ENCODE measurements at places on chromosomes 5 and 9. TPM values are rescaled to one million over a fixed set of nuclear protein-coding genes. Genes with fewer than 3 reads are reported as not detected.
A peak's percentile ranks its signal among the peaks of the same experiment; 100 is the strongest.

The RASGRF2 gene
- total RNA-seq = 5.5 TPM

The TMEM250 gene
- total RNA-seq = 27.8 TPM

The F12 gene
- 0.40 TPM for total RNA-seq

The FOXD4L3 gene
- total RNA-seq = not detected

The SREK1 gene
- total RNA-seq = 29.4 TPM

The SYK gene
- 2.8 TPM for total RNA-seq

The OTULINL gene
- total RNA-seq = 3.2 TPM

GRCh38 chr9:98883276-98883675, 60.4 kb upstream of the COL15A1 start:
- DNase-seq = no peak

- no peak for DNase-seq
These were observed 38.3 kb upstream of the SMAD5 start for GRCh38 chr5:136094189-136094912.

GRCh38 chr5:69042915-69043654, 50.7 kb upstream of the SLC30A5 start:
- DNase-seq = peak; percentile 31

DNA sequence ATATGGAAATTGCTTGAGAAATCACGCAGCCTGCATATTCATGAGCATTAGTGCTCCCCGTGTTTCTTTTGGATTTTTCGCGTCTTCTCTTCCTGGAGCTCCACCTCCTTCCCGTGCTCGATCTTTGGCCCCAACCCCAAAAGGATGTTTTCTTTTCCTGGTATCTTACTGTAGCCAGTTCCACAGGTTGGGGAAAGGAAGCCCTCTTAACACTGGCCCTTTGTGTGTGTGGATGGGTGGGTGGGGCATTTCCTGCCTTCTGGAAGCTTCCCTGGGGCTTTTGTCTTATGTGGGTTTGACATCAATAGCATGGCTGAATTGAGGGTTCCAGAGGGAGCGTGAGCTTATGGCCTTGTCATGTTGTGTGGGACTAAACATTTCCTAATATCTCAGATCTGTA, 21.9 kb downstream of the STXBP1 start:
- no peak for DNase-seq

GRCh38 chr5:173230690-173231380, 4.2 kb downstream of the NKX2-5 start:
- no peak for DNase-seq

GRCh38 chr5:3007577-3007976, 256.1 kb upstream of the IRX2 start:
- DNase-seq = no peak

- DNase-seq = no peak
These were observed 9.3 kb upstream of the CORO2A start for GRCh38 chr9:98201749-98202148.

GRCh38 chr5:2254406-2254805, 371.7 kb upstream of the IRX4 start:
- DNase-seq = no peak

DNA sequence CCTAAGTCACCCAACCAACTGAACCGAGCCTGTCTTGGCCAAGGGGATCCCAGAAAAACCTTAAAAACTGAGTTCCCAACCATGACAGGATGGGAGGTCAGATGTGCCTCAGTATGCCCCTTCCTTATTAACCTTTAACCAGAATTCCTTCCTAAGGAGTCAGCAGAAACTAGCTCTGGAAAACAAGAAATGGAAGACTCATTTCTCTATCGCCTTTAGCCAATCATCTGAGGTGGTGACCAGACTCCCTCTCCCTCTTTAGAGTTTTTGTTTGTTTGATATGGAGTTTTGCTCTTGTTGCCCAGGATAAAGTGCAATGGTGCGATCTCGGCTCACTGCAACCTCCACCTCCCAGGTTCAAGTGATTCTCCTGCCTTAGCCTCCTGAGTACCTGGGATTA, 37.5 kb downstream of the SLC28A3 start:
- no peak for DNase-seq

DNA sequence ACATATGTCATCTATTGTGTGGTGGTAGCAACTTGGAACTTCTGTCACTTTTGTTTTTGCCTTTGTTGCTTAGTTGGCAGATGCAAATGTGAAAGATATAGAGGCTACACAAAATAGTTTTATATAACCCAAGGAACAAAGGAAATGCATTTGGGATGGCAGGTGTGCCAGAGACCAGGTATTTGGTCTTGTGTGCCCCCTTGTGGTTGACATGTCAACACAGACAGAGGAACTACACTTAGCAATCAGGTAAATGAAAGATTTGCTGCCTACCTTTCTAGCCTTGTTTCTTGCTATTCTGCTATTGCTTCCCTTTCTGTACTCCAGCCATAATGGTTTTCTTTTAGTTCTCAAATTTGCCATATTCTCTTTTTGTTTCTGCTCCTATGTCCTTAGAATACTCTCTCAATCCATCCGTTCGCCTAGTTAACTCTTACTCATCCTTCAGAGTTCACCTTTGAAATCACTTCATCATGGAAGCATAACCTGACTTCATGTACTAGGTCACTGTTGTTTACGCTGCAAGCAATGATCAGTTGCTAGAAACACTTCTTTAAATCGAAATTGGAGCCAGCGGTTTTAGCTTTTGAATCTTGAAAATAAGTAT, 119.5 kb downstream of the TRPM3 start:
- DNase-seq = no peak

DNA sequence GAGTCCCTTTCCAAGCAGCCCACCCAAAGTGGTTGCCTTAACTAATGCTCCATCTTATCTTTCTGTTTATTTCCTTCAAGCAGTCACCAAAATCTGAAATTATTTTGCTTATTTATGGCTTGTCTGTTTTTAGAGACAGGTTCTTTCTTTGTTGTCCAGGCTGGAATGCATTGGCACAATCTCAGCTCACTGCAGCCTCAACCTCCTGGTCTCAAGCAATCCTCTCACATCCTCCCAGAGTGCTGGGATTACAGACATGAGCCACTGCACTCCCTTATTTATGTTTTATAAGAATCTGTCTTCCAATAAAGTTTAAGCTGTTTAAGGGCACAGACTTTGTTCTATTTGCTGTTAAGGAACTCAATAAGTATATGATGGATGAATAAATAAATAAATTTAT, 133.7 kb downstream of the GABRB2 start:
- DNase-seq = no peak

- DNase-seq = no peak
These were observed 126.4 kb upstream of the RAI14 start for GRCh38 chr5:34529581-34530331.

GRCh38 chr5:31809050-31809870, 170.3 kb downstream of the PDZD2 start:
- peak; percentile 78 for DNase-seq

DNA sequence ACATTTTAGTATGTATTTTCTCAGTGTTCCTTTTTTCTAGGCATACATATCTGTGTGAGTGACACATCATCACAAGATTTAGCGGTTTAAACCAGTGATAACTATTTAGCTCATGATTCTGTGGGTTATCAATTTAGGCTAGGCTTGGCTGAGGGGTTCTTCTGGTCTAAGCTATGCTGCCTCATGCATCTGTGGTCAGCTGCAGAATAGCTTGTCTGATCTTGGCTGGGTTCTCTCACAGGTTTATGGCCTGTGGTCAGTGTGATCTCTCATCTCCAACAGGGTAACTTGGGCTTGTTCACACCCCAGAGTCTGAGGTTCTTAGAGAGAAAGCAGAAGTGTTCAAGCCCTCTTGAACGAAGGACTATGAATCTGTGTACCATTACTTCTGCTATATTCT, 363.3 kb downstream of the KDM4C start:
- no peak for DNase-seq

- DNase-seq = no peak
These were observed 68.0 kb upstream of the C6 start for GRCh38 chr5:41281215-41281810.

DNA sequence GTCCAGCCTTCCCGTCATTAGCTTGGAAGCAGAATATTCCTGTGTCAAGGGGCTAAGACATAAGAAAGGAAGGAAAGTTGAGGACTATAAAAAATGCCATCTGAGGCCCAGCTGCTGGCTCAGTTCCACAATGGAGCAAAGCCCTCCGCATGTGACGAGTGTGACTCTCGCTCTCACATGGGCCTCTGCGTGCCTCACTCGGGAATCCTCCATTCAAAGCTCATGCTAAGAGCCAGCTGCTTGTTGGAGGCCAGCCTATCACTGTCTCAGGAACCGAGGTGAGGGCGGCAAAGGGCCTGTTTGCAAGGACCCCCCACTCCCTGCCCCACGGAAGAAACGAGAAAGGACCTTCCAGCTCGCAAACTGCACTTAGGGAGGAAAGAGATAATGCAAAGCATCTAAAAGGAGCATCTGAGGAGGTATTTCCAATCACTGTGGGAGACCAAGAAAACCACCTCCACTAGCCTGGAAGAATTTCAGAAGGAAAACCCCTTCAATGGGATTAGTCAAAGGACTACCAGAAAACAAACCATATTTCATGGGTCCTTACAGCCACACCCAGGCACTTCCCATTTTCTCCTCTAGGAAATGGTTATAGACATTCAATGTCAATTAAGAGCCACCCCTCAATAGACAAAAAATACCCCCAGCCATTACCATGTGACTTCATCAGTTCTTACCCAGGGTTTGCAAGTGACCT, 95.3 kb downstream of the PRRT1B start:
- no peak for DNase-seq

DNA sequence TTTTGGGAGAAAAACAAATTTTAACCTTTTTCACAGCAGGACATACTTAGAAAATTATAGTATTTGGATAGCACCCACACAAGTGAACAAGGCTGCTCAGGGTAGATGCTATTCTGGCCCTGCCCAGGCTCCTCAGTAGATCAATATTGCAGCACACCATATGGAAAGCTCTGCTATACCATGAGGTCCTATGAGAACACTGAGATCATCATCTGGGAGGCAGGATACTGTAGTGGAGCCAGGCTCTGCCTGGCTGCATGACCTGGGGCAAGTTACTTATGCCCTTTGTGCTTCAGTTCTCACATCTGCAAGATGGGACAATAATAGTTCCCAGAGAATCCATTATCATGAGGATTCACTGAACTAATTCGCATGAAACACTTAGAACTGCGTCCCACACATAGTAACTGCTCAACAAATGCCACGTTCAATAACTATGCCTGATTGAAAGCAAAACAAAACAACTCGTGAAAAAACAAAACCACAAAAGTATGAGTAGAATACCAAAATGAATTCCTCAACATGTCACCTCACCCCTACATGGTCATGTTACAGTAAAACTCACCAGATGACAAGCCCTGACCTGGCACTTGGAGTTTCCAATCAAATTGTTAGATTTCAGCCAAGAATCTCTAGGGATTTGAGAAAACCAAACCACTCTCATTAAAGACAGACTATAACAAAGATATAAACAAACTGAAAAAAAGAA, 31.9 kb downstream of the ARSB start:
- DNase-seq = no peak

DNA sequence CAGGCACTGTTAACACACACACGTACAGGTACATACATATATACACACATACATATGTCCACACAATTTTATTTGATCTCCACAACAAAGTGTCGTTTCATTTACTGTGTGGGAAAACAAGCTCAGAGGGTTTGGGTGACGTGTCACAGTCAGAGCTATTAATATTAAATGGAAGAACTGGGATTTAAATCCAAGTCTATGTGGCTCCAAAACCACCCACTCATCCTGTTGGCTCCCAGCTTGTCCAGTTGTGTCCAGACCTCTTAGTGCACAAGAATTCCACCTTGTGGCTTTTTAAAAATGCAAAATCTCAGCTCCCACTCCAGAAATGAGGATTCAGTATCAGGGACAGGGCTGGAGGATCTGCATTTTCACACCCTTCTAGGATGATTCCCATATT, 52.3 kb upstream of the PTPDC1 start:
- DNase-seq = no peak

- no peak for DNase-seq
These were observed 17.5 kb upstream of the INSYN2B start for GRCh38 chr5:169997798-169998197.

GRCh38 chr9:133004091-133004998, 25.9 kb downstream of the GFI1B start:
- no peak for DNase-seq

GRCh38 chr5:107444300-107444699, 226.4 kb downstream of the EFNA5 start:
- DNase-seq = no peak

Measured in psoas muscle (tissue), 8 donors.